Right hindlimb (tissue), 1 donor: ENCODE measurements at places on chromosomes 3 and 15.

GRCh38 chr3:64530434-64531049, 157.3 kb downstream of the ADAMTS9 start:
- peak; percentile 70 for DNase-seq

- DNase-seq, result no peak
Measured at GRCh38 chr15:84552896-84553295, 47.9 kb upstream of the ZSCAN2 start.

- no peak for DNase-seq
Measured at GRCh38 chr3:196641333-196642054, 2.0 kb downstream of the NRROS start.

DNA sequence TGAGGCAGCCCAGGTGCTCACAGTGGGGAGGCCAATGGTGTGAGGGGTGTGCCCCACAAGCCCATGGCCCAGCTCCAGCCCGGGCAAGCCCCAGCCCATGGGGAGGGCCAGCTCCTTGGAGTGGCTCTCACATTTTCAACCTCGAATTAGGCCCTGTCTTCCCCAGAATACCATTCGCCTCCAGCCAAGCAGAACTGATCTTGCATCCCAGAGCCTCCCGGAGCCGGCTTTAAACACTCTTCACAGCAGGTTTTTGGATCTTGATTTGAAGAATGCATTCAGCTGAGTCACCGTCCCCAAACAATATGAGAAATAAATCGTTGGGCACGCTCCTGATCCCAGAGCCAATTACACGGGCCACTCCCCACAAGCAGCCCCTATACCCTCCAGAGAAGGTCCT, 23.7 kb downstream of the TPRA1 start:
- no peak for DNase-seq

DNA sequence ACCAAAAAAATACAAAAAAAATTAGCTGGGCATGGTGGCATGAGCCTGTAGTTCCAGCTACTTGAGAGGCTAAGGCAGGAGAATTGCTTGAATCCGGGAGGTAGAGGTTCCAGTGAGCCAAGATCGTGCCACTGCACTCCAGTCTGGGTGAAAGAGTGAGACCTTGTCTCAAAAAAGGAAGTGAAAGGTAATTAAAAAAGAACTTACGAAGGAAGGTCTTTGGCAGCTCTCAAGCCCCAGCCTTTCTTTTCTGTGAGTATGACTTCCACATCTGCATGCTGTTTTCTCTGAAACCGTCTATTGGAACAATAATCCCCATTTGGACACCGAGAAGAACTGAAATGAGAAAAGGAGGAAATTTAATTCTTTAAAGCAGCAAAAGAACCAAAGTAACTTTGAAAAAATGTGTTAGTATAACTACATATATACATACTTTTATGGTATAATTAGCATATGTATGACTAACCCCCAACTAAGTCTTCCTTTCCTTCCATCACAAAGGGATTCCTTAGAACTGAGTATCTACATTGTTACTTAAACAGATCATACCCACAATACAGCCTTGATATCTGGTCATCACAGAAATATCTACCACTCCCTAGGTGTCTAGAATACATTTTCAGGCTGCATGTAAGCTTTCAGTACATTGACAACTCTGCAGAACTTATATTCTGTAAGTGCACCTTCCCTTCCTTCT, 50.1 kb downstream of the SETD2 start:
- DNase-seq, result no peak

DNA sequence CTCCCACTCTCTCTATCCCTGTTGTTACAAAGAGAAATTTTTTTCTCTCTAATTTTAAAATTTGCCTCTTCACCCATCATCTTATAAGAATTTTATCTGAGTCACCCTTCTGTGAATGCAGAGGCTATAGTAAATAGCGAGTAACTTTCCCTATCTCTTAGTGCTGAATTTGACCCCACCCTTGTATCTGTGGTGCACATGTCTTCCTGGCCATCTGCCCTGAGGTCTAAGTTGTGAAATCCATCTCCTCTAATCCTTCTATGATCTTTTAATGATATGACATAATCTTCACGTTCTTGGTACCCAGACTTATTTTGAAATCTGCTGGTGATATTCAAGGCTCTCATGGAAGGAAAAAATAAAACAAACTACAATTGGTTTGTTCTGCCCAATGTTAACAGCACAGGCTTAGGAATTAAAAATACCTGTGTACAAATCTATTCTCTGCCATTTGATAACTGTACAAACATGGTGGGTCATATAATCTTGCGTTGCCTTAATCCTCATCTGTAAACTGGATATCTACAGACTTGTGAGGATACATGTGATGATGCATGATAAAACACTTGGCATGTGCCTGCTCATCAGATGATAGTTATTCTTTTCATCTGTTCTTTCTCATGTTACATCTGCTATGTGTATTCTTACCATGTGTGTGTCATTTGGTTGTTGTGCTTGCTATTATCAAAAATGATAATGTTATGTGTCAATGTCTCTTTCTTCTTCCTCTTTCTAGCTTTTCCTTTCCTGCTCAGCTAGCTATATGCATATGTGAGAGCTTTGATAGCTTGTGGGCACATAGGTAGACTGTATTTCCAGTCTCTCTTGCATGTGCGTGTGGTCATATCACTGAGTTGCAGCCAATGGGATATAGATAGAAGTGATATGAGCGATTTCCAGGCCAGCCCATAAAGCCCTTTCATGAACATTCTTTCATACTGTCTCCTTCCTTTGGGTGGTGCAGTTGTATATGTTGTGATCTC, 13.7 kb upstream of the CCR3 start:
- DNase-seq, result no peak

- peak; percentile 44 for DNase-seq
Measured at GRCh38 chr15:38073178-38073946, 138.9 kb downstream of the TMCO5A start.

GRCh38 chr3:88301273-88301995, 151.7 kb downstream of the C3orf38 start:
- DNase-seq, result no peak

- no peak for DNase-seq
Measured at GRCh38 chr3:183044547-183045229, 54.6 kb downstream of the MCCC1 start.

GRCh38 chr15:32899126-32899596, 181.4 kb downstream of the GREM1 start:
- no peak for DNase-seq

GRCh38 chr3:124504332-124505059, 225.8 kb upstream of the UMPS start:
- DNase-seq, result peak; percentile 55

DNA sequence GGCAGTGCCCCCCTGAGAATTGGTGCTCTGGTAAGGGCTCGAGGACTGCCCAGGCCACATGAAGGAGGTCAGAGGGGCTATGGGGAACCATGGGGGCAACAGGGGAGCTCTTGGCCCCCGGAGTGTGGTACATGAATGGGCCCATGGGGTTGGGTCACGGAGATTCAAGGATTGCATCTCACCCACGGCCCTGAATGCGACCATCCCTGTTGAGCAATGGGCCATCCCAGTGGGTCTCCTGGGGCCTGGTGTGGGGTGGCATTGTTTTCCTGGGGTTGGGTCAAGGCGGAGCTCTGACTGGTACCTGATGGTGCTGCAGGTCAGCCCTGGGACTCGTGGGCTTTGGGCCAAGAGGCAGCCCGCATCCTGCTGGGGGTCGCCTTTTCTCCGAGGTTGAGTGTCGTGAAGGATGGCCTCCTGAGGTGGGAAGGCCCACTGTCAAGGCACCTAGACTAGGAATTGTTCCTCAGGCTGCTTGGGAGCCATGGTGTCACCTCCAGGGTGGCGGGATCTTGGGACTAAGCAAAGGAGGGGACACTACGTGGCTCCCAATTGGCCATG, 198.3 kb downstream of the UBE3A start:
- DNase-seq, result peak; percentile 11

DNA sequence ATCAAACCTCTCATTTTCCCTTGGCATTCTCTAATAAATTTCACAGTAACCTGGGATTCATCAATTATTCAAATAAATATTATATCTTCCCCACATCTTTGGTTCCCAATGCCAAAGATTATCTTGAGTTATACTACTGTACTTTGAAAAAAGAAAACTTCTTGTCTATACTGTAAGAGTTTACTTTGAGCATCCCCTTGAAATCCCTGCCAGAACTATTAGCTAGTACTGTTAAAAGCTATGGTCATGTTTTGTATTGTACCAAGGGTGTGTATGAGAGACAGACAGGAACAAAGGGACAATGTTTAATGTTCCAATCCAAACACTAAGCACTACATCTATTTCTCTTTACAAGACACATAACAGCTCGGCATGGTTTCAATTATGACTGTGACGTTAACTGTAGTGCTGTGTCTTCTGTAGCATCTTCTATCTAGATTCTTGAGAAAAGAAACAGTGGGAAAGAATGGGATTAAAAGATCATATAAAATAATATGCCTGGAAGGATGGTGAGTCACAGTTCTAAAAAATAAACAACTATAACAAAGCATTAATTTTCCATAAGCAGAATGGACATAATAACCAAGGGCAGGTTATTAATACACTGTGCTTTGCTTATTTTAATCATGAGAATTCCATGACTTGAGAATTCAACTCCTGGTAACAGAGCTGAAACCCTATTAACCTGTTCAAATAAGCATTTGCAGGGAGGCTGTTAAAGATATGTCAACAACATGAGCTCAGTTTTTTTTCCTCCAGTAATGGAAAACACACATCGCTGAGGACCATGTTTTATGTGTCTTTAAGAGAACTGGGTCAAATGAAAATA, 71.1 kb downstream of the ALDH1A2 start:
- DNase-seq, result no peak

- DNase-seq, result peak; percentile 31
Measured at GRCh38 chr3:64903006-64903405, 215.2 kb upstream of the ADAMTS9 start.

DNA sequence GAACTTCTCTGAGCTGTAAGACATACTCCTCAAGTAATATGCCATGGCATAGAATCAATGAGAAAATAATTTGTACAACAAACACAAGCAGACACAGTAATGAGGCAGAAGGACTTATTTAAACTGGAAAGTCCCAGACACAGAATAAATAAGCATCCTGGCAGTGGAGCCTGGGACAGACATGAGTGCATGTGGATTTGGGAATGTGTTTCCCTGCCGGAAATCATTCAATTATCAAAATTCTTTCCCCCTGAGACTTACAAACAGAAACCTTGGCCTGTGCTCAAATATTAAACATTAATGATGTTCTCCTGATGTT, 520.1 kb downstream of the ROBO1 start:
- peak; percentile 30 for DNase-seq

- DNase-seq, result no peak
Measured at GRCh38 chr3:62798000-62798399, 77.2 kb downstream of the CADPS start.
